Left colon (tissue), 2 donors: ENCODE measurements at places on chromosomes 4 and X. TPM values are rescaled to one million over a fixed set of nuclear protein-coding genes. Genes with fewer than 3 reads are reported as not detected.
A peak's percentile ranks its signal among the peaks of the same experiment; 100 is the strongest.

DNA sequence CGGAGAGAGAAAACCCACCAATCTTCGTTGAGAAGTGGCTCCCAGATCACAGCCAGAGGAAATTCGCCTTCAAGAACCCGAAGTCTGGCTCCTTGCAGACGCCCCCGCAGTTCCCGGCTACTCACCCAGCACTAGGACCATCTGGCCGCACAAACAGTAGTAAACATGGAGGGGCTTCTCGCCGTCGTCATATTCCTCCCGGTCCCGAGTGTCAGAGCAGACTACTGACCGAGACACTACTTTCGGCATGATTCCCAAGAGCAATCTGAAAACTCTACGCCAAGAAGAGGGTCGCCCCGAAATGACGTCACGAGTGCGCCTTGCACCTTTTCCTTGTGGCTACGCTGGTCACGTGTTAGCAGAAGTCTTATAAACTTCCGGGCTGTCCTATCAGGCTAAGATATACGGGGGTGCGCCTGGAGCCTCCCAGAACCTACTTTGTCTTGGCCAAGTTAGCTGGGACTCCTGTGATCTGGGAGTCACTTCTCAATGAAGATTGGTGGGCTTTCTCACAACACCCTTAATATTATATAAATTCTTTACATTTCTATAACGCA lies at the start of gene STEEP1:
STEEP1 (minus strand) TSS at position 303 of the 557 bp plus-strand sequence; CDS start at position 249, 54 bp downstream.
- DNase-seq = peak; percentile 88

Gene CFAP47
- not detected for total RNA-seq

Gene GLRA2
- 1.6 TPM for total RNA-seq

DNA sequence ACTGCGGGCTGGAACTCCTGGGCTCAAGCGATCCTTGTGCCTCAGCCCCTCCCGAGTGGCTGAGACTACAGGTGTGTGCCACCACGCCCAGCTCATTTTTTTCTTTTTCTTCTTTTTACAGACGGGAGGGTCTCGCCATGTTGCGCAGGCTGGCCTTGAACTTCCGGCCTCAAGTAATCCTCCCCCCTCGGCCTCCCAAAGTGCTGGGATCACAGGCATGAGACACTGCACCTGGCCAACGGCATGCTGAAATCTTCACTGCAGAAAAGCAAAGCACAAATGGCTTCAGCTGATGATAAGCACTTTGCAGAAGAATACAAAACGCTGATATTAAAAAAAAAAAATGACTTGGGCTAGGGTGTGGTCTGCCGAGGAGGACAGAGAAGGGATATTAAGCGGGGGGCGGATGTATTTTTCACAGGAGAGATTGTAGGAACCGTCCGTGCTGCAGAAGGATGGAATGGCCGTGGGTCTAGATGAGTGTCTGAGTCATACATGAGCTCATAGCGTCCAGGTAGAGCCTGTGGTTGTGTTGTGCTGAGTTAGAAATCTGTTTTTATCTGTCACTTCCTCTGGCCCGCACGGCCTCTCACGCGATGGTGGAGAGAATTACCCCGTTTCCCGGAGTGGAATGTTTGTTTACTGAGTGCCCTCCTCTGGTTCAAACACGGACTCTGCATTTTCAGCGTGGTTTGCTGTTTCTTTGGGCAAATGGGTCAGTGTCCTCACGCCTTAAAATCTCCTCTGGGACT lies 8.5 kb upstream of the AKAP17A start:
- DNase-seq = no peak

DNA sequence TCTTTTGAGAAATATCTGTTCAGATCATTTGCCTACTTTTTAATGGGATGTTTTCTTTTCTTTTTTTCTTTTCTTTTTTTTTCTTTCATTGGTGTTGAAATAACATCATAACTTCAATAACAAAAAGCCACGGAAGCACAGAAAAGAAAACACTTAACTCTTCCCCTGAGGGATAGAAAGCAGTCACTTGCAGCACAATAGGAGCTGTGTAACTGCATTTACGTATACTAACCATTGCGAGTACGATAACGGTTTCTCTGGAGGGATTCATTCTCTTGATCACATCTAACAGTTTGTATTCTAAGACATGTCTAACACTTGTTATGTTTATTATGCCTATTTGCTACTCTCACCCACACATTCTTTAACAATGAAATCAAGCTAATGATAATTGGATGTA lies 27.3 kb downstream of the C4orf46 start:
- DNase-seq = no peak

- DNase-seq = peak; percentile 7
Measured at GRCh38 chrX:32530802-32531403, 680.4 kb downstream of the DMD start.

- DNase-seq = no peak
Measured at GRCh38 chr4:184437565-184438265, 36.6 kb downstream of the IRF2 start.

DNA sequence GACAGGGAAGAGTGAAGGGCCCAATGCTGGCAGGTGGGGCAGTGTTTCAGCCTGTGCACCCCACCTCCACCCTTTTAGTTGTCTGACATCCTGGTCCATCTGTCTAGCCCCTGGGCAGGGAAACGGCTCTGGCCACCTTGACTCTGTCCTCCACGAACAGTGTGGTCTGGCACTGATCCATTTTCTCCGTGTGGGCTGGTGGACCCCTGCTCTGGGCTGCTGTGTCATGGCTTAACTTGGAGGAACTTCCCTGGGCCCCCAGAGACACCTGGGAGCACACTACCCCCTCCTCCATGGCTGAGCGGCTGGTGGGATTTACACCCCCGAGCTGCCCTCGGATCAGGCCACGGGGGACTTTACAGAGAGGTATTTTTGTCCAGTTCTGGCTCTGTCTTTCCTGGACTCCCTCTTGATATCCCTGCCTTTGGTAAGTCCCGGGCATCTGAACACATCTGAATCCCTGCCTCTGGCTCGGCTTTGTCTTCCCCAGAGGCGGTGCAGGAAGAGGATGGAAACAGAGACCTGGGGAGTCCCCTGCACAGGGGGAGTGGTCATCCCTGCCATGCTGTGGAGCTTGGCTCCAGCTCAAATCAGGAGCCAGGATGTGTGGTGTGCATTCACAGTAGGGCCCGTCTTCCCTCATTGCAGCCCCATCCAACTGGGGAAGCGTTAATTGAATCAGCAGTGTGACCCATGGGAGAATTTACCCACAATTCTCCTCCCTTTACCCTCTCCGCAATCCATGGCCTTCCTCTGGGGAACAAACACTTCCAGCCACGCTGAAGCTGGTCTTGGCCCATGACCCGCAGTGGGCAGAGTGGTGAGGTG lies 6.3 kb upstream of the NKX1-1 start:
- DNase-seq = peak; percentile 10

DNA sequence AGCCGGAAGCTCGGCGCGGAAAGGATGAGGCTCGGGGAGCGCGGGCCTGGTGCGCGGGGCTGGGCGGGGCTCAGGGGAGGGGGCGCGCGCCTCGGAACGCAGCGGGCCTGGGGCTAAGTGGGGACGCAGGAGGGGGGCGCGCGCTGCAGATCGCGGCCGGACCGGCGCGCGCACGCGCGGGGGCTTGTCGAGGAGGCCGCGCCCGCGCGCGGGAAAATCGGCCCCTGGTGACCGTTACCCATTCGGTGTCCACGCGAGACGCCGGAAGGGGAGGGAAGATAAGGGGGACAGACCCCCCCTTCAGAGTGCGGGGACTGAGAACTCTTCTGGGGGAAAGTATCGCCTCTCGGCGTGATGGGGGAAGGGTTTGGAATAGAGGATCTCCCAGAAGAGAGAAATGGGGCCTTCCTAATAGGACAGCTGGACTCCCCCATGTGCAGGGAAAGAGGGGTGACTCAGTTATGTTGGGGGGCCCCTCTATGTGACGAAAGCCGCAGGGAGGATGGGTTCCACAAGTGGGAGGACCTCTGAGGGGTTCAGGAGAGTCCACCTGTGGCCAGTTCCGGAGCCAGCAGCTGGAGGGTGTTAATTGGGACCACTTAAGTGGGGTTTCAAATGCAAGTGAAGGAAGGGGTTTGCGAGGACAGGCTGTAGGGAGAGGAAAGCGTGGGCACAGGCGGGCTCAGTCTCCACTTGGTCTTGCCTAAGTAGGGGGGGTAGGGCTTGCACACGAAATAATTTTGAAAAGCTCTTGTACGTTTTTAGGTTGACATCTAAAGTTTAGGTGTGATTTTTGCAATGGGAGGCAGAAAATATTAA lies 584 bp downstream of the SUV39H1 start:
- peak; percentile 31 for DNase-seq

Gene MAB21L2
- 45.8 TPM for total RNA-seq

GRCh38 chr4:108620933-108621905 lies 843 bp downstream of the RPL34 start:
- no peak for DNase-seq

GRCh38 chr4:163610648-163611047 lies 116.2 kb downstream of the TMA16 start:
- no peak for DNase-seq

- DNase-seq = no peak
Measured at GRCh38 chr4:83364312-83364711, 29.7 kb upstream of the HPSE start.

GRCh38 chr4:170089668-170090351 lies at the start of gene AADAT:
Gene AADAT (minus strand): TSS chr4:170089956. CDS start chr4:170089690, 266 bp downstream.
- peak; percentile 80 for DNase-seq

DNA sequence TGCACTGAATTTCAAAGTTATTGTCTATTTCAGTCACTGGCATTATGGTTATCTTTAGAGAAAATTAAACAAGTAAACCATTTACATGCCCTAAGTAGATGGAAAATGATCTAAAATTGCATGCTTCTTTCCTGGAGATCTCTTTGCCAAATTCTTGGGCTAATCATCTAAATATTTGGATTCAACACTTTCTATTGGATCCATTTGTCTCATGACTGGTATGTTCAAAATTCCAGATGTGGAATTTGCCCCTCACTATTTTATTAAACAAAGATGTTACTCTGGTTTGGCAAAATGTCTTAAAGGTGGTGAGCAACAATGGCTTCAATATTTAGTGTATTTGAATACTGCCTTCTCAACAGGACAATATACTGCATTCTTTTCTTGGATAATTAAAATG lies 147.5 kb upstream of the CASK start:
- DNase-seq = no peak

DNA sequence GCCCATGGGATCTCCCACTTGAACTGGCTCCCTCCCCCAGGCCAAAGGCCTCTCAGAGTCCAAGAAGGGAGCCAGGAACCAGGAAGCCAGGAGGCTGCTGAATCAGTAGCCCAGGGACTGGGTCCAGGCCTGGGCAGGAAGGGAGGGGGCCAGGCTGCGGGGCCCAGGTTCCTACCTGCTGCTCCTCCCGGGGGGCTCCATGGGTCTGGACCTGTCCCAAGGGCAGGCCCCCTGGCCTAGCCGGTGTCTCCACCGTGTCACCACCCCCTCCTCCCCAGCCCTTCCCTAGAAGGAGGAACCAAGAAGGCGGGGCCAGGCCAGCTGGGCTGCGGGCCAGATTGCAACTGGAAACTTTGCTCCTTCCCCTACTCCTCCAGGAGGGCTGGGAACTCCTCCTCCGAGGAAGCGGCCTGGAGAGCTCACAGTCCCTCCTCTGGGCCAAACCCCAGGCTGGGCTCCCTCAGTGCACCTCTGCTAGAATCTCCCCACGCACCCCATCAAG lies at the start of gene IQSEC2:
IQSEC2 (minus strand) TSS at position 264 of the 502 bp plus-strand sequence.
- peak; percentile 90 for DNase-seq

DNA sequence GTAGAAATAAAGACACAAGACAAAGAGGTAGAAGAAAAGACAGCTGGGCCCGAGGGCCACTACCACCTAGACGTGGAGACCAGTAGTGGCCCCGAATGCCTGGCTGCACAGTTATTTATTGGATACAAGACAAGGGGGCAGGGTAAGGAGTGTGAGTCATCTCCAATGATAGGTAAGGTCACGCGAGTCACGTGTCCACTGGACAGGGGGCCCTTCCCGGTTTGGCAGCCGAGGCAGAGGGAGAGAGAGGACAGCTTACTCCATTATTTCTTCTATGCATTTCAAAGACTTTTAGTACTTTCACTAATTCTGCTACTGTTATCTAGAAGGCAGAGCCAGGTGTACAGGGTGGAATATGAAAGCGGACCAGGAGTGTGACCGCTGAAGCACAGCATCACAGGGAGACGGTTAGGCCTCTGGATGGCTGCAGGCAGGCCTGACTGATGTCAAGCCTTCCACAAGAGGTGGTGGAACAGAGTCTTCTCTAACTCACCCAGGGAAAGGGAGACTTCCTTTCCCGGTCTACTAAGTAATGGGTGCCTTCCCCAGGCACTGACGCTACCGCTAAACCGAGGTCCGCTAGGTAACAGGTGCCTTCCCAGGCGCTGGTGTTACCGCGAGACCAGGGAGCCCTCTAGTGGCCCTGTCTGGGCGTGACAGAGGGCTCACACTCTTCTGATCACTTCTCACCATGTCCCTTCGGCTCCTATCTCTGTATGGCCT lies 44.9 kb downstream of the ZBTB49 start:
- DNase-seq = peak; percentile 48

Gene SPARCL1
- total RNA-seq = 31.8 TPM

- no peak for DNase-seq
Measured at GRCh38 chr4:112552668-112553067, 36.7 kb upstream of the NEUROG2 start.

- DNase-seq = no peak
Measured at GRCh38 chr4:139740531-139741041, 75.0 kb downstream of the MGST2 start.

- DNase-seq = no peak
Measured at GRCh38 chrX:68147848-68148247, 285.4 kb downstream of the OPHN1 start.

- no peak for DNase-seq
Measured at GRCh38 chr4:106208481-106209460, 107.2 kb downstream of the TBCK start.

DNA sequence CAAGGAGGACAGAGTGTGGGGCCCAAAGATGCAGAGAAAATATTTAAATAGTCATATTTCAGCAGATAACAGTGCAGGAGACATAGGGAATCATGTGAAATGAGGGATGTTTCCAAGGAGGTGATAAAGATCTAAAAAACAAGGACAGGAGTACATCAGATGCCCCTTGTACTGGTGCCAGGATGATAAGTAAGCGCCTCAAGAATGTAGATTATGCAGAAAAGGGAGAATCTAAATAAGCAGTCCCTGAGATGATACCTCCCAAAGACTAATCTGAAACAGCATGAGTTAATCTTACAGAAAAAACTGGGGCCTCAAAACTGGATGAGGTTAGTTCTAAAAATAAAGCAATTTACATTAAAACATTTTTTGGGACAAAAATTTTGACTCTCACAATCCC lies 136.1 kb upstream of the WDFY3 start:
- DNase-seq = no peak

- DNase-seq = no peak
Measured at GRCh38 chr4:66048861-66049260, 378.6 kb upstream of the EPHA5 start.

GRCh38 chrX:91279479-91279878 lies 155.2 kb upstream of the PABPC5 start:
- no peak for DNase-seq

- no peak for DNase-seq
Measured at GRCh38 chr4:106222548-106222947, 93.5 kb downstream of the TBCK start.

Gene VEGFD
- 1.1 TPM for total RNA-seq

DNA sequence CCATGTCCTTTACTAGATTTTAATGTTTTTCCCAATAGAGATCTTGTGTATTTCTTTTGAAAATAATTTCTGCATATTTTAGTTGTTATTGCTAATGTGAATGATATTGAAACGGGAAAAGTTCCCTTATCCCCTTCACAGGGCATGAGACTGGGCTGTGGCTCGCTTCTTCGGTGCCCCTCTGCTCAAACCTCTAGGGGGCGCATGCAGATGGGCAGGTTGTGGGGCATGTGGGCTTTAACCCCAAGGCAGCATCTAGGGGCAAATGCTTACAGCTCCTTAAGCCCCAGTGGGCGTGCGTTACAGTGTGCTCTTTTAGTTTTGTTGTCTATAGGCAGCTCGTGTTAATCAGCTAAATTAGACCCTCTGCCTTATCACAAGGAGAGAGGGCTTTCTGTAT lies 194.7 kb downstream of the OPHN1 start:
- DNase-seq = no peak

Gene KLF8
- total RNA-seq = 3.8 TPM

Gene FSTL5
- total RNA-seq = not detected

Gene COL4A5
- total RNA-seq = 2.4 TPM
